ENCODE measurements at places on chromosomes 4 and X. TPM values are rescaled to one million over a fixed set of nuclear protein-coding genes. Genes with fewer than 3 reads are reported as not detected.

- no peak overlapping the region for H3K4me3 ChIP-seq
- DNase-seq, result no peak
- no peaks in the 10 kb centered on the region for H3K36me3 ChIP-seq
- H3K27ac ChIP-seq, result no peak overlapping the region
- peaks cover 4% of the 10 kb centered on the region for H3K27me3 ChIP-seq
Observed at GRCh38 chrX:21798677-21799219, 40.7 kb upstream of the MBTPS2 start.

GRCh38 chr4:4831825-4832224, 27.6 kb upstream of the MSX1 start:
- no peak overlapping the region for H3K4me3 ChIP-seq
- H3K27ac ChIP-seq, result no peak overlapping the region
- H3K27me3 ChIP-seq, result peaks cover 12% of the 10 kb centered on the region
- DNase-seq, result no peak

The COMMD8 gene
- 36.1 TPM for total RNA-seq

DNA sequence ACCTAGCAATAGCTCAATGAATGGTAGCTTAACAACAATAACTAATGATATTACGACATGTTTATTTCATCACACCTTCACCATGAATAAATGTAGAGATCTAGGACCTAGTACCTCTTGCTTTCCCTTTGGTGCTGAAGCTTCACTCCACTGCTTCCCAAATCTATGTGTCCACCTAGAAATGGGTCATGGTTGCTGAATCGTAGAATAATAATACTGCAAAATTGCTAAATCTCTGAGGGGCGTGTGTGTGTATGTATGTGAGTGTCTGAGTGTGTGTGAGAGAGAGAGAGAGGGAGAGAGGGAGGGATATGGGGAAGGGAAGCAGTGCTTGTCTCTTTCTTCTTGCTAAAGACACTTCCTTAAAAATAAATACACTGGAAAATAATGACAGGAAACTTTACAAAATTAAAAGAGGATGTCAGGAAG, 109.3 kb upstream of the BMP2K start:
- H3K4me1 ChIP-seq, result peaks cover 22% of the 10 kb centered on the region
- H3K27me3 ChIP-seq, result no peaks in the 10 kb centered on the region
- H3K36me3 ChIP-seq, result no peaks in the 10 kb centered on the region
- DNase-seq, result no peak

- no peaks in the 10 kb centered on the region for H3K27me3 ChIP-seq
- peak overlapping the region; percentile 73 for H3K27ac ChIP-seq
- H3K36me3 ChIP-seq, result no peaks in the 10 kb centered on the region
- DNase-seq, result no peak
Observed at GRCh38 chrX:38879631-38880220, 78.5 kb downstream of the MID1IP1 start.

GRCh38 chr4:139011225-139011950, 4.2 kb upstream of the NOCT start:
- peaks cover 4% of the 10 kb centered on the region for H3K36me3 ChIP-seq
- H3K27ac ChIP-seq, result no peak overlapping the region
- DNase-seq, result no peak
- H3K4me3 ChIP-seq, result no peak overlapping the region

GRCh38 chr4:150949943-150950342, 65.1 kb downstream of the LRBA start:
- no peak for DNase-seq
- H3K4me1 ChIP-seq, result peaks cover 10% of the 10 kb centered on the region
- no peak overlapping the region for H3K4me3 ChIP-seq
- no peaks in the 10 kb centered on the region for H3K36me3 ChIP-seq
- H3K27ac ChIP-seq, result no peak overlapping the region

DNA sequence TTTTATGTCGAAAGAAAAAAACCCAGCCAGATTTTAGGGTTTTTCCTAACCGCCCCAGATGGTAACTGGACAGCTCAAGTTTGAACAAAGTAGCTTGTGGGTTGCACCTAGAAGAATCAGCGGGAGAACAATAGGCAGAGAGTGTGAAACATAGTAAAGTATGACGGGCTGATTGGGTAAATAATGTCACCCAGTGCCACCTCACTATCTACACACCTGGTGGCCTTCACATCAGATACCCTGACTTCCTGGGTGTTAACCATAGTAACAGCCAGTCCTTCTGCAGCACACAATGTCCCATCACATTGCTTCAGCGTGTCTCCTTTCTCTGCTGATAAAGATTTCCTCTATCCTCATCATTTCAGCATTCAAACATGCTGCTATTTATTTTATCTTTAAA, 159.1 kb upstream of the HS3ST1 start:
- no peaks in the 10 kb centered on the region for H3K4me1 ChIP-seq
- no peak overlapping the region for H3K27ac ChIP-seq
- H3K27me3 ChIP-seq, result no peaks in the 10 kb centered on the region
- no peak overlapping the region for H3K4me3 ChIP-seq
- no peak for DNase-seq
- H3K36me3 ChIP-seq, result no peaks in the 10 kb centered on the region

DNA sequence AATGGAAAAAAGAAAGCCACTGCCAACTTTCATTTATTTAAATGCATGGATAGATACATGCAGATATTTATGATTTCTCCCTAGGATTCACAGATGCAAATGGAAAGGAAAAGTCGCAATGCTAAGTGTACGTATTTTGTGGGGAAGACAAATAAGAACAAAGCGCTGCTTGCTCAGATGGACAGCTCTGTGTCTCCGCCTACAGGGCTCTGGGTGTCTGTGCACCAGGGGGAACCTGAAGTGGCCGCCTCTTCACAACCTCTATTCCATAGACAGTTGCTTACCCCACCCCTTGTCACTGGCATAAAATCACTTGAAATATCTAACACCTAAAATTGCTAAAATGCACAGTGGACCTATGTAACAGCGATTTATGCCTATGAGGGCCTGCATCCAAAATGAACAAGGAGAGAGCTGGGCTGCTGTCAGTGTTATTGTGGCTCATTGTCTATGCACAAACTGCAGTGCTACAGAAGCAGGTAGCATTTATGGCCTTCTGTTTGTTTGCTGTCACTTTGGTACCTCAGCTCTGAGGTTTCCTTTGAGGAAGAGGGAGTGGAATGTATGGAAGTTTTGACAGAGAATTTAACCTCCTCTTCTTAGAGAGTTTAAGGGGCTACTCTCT, 58.6 kb upstream of the PAGE1 start:
- no peaks in the 10 kb centered on the region for H3K36me3 ChIP-seq
- DNase-seq, result no peak
- H3K27ac ChIP-seq, result no peak overlapping the region
- H3K27me3 ChIP-seq, result peaks cover 13% of the 10 kb centered on the region
- H3K4me1 ChIP-seq, result no peaks in the 10 kb centered on the region

- H3K36me3 ChIP-seq, result no peaks in the 10 kb centered on the region
- no peaks in the 10 kb centered on the region for H3K4me1 ChIP-seq
- no peak for DNase-seq
- H3K4me3 ChIP-seq, result no peak overlapping the region
Observed at GRCh38 chr4:112138538-112138937, 6.7 kb upstream of the FAM241A start.

GRCh38 chr4:89899152-89899551, 4.5 kb downstream of the MMRN1 start:
- no peak overlapping the region for H3K4me3 ChIP-seq
- H3K27me3 ChIP-seq, result no peaks in the 10 kb centered on the region
- no peak overlapping the region for H3K27ac ChIP-seq
- H3K4me1 ChIP-seq, result no peaks in the 10 kb centered on the region
- no peak for DNase-seq
- no peaks in the 10 kb centered on the region for H3K36me3 ChIP-seq

The TEX13B gene
- total RNA-seq, result not detected

DNA sequence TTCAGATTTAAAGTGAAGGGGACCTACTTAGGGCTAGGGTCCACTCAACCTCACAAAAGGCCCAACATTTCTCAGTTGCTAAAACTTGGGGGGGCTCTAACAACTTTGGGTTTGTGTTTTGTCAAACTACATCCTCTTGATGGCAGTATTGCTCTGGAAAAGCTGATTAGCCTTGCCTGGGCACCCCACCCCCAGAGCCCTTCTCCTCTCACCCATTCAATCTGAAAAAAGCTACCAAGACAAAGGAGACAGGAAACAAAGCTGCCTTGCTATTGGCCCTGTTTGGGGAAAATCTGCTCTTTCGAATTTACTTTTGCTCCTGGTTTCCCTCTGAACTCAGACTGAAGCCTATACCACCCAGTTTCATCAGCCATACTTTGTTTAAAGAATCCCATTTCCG, 195.2 kb upstream of the STK26 start:
- no peaks in the 10 kb centered on the region for H3K27me3 ChIP-seq
- H3K27ac ChIP-seq, result peak overlapping the region; percentile 69

- no peak for DNase-seq
- no peak overlapping the region for H3K4me3 ChIP-seq
- no peak overlapping the region for H3K27ac ChIP-seq
- peaks cover 14% of the 10 kb centered on the region for H3K36me3 ChIP-seq
- H3K27me3 ChIP-seq, result peaks cover 3% of the 10 kb centered on the region
Observed at GRCh38 chrX:48604701-48605100, 7.4 kb downstream of the WDR13 start.

The FSTL5 gene
- total RNA-seq, result not detected

- H3K4me3 ChIP-seq, result no peak within 1 kb of the TSS
- H3K36me3 ChIP-seq, result no peaks in the 10 kb centered on the region
- no peak within 1 kb of the TSS for H3K27ac ChIP-seq
- peaks cover 51% of the 10 kb centered on the region for H3K27me3 ChIP-seq
Observed at GRCh38 chr4:16083241-16084191, at the start of gene PROM1. TSS of gene PROM1 (minus strand) at chr4:16084023. CDS start at chr4:16075906, 8,117 bp downstream.

The HTATSF1 gene
- total RNA-seq, result 32.7 TPM

Measured in HFFc6 (cell line).